ENCODE measurements at places on chromosomes 3 and 15.

DNA sequence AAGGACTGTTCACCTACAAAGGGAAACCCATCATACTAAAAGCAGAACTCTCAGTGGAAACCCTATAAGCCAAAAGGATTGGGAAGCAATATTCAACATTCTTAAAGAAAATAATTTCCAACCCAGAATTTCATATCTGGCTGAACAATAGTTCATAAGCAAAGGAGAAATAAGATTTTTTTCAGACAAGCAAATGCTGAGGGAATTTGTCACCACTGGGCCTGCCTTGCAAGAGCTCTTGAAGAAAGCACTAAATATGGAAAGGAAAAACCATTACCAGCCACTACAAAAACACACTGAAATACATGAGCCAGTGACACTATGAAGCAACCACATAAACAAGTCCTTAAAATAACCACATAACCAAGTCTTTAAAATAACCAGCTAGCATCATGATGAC lies 28.9 kb upstream of the DCBLD2 start:
- DNase-seq, result no peak

DNA sequence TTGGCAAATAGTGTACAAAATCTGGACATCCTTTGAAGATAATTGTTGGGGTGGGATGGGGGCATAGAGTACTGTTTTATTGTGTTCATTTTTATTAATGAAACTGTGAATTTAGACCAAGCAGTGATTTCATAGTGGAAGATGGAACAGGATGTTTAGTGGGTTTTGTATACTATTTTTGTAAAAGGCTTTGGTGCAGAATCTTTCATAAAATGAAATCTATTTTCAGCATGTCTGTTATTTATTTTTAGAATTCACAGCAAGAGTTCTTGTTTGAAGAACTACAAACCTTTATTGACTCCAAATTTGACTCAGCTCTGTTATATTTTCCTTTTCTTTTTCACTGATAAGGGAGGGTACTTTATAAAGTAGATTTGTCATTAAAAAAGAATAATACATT lies 145.4 kb downstream of the AKAP13 start:
- DNase-seq, result no peak

GRCh38 chr3:182212479-182213076 lies 500.9 kb downstream of the SOX2 start:
- DNase-seq, result no peak

DNA sequence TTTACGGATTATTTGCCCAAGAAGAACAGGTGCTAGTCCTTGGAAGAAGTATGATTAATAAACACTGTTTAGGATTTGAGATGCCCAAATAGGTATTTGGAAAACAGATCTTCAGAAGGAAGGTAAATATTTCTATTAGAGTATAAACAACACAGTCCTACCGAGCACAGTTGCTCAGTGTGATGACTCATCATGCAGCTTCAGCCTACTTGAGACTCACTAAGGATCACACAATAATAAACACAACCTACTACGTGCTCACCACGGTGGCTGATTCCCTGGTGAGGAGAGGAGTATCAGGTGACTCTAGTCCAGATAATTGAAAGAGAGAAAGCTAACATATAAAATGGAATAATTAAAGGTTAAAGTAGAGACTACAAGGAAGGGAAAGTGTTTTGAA lies 72.0 kb downstream of the PDZRN3 start:
- DNase-seq, result no peak

DNA sequence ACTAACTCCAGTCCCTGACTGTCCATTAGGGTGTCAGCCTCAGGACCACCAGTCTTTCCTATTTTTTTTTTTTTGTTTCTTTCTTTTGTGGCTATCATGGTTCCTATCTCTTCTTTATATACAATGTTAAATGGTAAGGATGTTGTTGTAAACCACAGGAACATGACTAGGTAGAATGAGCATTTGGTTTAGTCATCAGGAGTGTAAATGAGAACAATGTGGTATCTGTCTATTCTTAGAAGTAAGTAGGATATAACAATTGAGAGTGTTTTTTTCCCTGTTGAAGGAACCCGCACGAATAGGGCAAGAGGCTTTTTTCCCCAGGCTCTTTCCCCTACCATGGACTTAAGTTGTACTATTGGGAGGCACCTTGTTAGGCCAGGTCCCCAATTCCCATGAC lies 880.3 kb upstream of the GBE1 start:
- DNase-seq, result no peak

DNA sequence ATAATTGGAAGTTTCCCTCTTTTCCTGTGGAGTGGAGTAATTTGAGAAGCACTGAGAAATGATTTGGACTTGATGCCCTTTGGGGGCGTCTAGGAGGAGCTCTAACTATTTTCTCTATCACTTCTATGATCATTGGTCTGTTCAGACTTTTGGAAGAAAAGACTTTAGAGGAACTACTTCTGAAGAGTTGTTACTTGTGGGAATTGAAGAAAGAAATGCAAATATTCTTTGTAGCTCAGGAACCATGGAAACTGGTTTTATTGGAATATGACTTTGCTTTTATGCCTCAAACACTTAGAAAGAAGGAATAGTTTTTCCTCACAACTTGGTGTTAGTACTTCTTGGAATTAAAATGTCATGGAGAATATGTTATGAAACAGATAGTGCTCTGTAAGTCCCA lies 122.0 kb upstream of the ALDH1A3 start:
- DNase-seq, result no peak

- DNase-seq, result no peak
Observed at GRCh38 chr15:38688761-38689160, 124.1 kb upstream of the RASGRP1 start.

- no peak for DNase-seq
Observed at GRCh38 chr3:1623896-1624295, 474.8 kb upstream of the CNTN4 start.

GRCh38 chr3:194801461-194802432 lies 116.1 kb downstream of the FAM43A start:
- DNase-seq, result no peak

GRCh38 chr3:49856181-49857005 lies at the start of gene TRAIP:
Gene TRAIP (minus strand): TSS chr3:49856564. CDS start chr3:49856453, 111 bp downstream.
- peak; percentile 98 for DNase-seq

DNA sequence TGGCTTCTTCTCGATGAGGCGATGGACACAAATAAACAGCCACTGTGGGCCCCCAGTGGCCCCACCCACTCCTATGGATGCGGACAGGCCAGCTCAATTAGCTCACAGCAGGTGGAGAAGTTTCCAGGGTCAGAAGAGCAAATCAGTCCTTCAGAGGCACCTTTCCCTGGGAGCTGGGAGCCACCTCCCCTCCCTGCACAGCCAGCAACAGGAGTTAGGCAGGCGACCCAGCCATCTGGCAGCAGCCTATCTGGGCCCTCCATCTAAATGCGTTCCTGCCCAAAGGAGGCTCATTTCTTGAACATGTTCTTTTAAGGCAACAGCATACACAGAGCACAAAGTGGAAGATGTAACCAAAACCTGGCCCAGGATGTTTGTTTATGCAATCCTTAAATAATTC lies 211.9 kb upstream of the ARRDC4 start:
- no peak for DNase-seq

GRCh38 chr3:15318661-15319060 lies 13.7 kb downstream of the SH3BP5 start:
- DNase-seq, result no peak

- no peak for DNase-seq
Observed at GRCh38 chr3:111954228-111954990, 24.4 kb upstream of the ABHD10 start.

GRCh38 chr3:148737104-148737530 lies 39.4 kb downstream of the AGTR1 start:
- DNase-seq, result no peak

GRCh38 chr3:156681002-156681401 lies 6.6 kb downstream of the TIPARP start:
- peak; percentile 76 for DNase-seq

DNA sequence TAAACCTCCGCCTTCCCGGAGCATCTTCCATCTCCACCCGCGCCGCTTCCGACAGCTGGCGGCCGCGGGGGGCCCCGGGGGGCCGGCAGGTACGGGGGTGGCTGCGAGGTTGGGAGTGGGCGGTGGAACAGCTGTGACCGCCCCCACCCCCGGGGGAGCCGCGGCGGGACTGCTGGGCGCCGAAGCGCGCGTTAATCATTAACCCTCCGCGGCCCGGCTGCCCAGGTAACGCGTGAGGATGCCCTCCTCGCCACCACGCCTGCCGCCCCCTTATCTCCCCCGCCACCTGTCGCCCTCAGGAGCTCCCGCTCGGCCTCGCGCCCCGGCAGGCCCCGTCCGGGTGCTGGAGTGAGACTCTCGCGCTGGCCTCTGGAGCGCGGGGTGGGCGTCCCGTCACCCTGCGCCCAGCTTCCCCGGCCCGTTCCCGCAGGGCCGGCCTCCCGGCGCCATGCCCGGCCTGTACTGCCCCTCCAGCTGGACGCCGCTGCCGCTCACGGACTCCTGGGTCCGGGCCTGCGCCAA lies 757 bp downstream of the VWA5B2 start:
- no peak for DNase-seq

DNA sequence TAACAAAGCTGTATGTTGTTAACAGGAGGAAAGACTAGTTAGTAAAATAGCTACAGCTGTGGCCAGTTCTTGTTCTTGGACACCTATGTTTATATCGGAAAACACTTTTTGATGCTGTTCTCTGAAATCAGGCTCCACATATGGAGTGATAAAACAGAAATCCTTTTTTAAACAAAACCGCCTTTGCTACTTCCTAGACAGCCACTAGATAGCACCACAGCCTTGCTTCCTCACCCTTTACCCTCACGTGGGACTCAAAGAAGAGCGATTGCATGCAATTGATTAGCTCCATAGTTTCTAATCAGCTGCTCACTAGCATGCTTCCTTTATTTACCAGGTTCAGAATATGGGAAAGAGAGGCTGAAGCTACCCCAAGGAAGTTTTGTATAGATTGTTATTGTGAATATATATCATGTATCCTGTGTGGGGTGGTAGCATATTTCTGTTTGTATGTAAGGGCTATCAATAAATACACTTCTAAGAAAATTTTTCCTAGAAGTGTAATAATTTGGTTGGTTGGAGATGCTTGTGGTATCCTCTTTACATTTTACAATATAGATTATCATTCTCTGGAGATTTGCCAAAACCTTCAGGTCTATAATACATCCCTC lies 4.3 kb upstream of the MTFMT start:
- peak; percentile 77 for DNase-seq

DNA sequence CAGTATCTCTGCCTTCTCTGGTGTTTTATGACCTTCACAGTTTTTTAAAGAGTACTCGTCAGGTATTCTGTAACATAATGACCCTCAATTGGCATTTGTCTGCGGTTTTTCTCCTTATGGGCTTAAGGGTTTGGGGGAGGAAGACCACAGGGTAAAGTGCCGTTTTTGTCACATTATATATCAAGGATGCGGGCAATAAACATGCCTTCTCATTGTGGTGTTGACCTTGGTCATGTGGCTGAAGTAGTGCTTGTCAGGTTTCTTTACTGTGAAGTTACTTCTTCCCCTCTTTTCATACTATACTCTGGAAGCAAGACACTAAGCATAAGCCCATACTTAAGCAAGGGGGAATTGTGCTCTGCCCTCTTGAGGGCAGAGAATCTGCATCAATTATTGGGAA lies 16.6 kb downstream of the CAPN3 start:
- peak; percentile 84 for DNase-seq

DNA sequence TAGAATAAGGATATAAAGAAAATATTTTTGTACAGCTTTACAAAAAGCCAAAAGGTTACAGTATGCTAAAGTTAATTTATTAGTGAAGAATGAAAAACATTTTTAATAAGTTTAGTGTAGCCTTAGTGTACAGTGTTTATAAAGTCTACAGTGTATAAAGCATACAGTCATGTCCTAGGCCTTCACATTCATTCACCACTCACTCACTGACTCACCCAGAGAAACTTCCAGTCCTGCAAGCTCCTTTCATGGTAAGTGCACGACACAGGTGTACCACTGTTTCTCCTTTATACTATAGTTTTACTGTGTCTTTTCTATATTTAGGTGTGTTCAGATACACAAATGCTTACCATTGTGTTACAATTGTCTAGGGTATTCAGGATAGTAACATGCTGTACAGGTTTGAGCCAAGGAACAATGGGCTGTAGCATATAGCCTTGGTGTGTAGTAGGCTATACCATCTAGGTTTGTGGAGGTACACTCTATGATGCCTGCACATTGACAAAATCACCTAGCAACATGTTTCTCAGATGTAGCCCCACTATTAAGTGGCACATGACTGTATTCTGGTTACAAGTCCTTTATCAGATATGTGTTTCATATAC lies 197.1 kb upstream of the KBTBD8 start:
- DNase-seq, result no peak

All from KBM-7 (cell line).